ENCODE measurements at places on chromosomes 11 and 22.

DNA sequence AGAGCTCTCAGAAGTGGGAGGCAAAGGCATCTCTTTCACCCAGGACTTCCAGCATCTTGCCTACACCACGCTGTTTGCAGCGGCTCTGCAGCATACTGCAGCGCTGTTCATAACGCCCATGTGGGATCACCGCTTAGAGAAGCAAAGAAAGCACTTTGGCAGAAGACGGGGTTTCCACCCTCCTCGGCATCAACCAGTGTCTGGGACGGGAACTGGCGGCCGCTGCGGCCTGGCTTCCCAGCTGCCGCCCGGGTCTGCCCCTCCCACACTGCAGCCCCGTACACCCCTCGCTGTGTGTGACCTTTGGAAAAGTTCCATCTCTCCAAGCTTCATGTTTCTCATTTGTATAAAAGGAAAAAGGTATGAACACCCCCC, 545 bp upstream of the TIRAP start:
- no peak for DNase-seq

DNA sequence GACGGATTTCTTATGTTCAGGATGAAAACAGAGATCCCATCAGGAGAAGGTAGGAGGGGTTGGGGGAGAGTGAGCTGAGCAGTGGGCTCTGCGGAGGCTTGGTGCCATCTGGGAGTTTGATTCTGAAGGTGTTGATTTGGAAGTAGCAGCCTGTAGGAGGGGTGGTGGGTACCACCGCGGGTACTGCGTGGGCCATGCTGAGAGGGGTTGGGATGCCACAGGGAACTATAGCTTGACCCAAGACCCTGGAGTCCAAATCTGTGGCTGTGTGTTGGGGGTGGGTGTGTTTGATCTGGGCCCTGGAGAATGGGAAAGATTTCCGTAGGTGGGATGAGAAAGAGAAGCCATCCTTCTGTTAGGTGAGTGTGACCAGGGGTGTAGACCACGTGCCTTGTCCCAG, 5.0 kb downstream of the INCENP start:
- no peak for DNase-seq

- no peak for DNase-seq
Measured at GRCh38 chr11:113373981-113374560, 13.5 kb upstream of the ANKK1 start.

GRCh38 chr11:39768214-39768613, 1691.2 kb downstream of the LRRC4C start:
- DNase-seq = no peak

GRCh38 chr11:19241260-19242178, 774 bp upstream of the E2F8 start:
- peak; percentile 70 for DNase-seq

GRCh38 chr11:104866815-104867214, 31.4 kb downstream of the CASP12 start:
- DNase-seq = no peak

DNA sequence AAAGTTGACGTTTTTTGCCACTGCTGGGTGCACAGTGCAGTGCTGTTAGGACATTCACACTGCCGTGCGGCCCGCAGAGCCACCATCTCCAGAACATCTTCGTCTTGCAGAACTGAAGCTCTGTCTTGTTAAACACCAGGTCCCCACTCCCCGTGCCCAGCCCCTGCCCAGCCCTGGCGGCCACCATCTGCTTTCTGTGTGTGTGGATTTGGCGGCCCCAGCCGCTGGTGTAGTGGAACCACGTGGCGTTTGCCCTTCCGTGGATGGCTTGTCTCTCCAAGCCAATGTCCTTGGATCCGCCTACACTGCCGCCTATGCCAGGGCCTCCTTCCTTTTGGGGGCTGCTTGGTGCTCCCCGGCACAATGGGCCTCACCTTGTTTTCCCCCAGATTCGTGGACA, 8.2 kb upstream of the MUC5AC start:
- DNase-seq = no peak

DNA sequence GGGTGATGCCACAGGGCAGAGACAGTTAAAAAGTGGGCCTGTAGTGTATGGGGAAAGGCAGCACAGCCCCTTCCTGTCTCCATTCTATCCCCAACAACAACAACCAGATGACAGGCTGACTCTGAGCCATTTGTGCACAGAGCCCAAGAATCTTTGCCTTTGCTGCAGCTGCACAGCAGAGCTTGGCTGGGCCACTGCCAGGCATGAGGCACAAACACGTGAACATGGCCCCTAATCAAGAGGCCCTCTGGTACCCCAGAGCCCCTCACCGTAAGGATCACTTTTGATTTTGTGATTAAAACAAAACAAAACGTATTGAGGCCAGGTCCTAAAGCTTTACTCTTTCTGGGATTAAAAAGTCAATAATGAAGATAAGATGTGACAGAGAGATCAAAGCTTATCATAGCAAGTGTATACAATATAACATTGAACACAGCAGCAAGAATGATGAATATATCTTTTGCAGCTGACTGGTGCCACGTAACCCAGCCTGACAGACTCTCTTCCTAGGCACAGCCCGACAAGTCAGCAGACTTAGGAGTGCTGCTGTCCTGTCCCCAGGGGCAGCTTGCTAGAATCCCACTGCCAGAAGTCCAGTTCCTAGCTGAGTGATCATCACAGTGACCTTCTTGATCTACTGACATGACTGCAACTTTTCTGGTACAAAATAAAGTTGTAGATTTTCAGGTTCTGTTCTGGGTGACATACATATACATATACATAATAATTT, 117.8 kb downstream of the SERGEF start:
- DNase-seq = no peak

DNA sequence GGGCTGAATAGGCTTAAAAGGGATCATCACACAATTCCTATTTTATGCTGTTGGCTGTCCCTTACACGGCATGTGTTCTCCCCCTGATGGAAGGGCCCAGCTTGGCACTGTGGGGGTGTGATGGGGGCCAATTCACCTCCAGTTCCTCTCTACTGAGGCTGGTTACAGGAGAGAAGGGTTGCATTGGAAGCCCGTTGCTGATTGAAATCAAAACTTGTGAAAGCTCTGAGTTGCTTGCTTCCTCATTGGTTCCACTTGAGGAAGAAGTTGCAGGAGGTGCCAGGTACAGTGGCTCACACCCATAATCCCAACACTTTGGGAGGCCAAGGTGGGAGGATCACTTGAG, 13.3 kb upstream of the PRG2 start:
- DNase-seq = no peak

GRCh38 chr11:7489376-7489775, 4.1 kb downstream of the OLFML1 start:
- no peak for DNase-seq

DNA sequence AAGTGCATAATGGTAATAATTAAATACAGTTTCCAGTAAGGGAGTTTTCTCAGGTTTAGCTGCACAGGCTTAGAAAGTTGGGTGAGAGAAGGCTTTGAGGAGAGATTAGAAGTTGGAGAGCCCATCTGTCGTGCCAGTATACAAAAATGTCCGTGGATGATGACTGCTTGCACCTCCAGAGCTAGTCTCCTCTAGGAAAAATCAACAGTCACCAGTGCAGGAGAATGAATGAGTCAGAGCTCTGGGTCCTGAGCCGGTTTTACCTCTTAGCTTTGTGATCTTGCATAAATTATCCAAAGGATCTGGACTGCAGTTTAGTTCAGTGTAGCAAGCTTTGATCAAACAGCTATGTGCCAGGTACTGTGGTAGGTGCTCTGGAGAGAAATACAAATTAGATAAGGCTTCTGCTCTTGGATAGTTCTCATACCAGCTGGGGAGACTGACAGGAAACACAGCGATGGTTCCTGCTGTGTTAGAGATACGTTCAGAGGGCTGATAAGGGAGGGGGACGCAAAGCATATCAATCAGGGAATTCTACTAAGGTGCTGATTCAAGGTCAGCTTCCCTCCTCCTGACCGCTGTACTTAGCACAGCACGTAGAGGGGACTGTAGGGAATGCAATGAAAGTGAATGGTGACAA, 125.9 kb downstream of the TEAD1 start:
- no peak for DNase-seq

DNA sequence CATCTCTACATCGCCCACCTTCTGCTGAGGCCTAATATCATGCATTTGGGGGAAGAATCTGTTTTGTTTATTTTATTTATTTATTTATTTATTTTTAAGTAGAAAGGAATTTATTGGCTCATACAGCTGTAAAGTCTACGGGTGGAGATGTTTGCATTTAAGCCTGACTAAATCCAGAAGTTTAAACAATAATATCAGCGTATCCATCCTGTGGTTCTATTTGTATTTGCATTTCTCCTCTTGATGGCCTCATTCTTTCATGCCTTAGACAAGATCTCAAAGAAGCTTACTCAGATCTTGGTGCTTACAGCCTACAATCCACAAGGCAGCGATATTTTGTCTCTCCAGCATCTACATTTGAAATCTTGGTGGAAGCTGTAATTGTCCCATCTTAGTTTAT, 67.1 kb upstream of the CARD18 start:
- no peak for DNase-seq

- no peak for DNase-seq
Measured at GRCh38 chr11:114131461-114131864, 72.0 kb downstream of the ZBTB16 start.

GRCh38 chr22:35872451-35872850, 154.8 kb downstream of the APOL5 start:
- no peak for DNase-seq

DNA sequence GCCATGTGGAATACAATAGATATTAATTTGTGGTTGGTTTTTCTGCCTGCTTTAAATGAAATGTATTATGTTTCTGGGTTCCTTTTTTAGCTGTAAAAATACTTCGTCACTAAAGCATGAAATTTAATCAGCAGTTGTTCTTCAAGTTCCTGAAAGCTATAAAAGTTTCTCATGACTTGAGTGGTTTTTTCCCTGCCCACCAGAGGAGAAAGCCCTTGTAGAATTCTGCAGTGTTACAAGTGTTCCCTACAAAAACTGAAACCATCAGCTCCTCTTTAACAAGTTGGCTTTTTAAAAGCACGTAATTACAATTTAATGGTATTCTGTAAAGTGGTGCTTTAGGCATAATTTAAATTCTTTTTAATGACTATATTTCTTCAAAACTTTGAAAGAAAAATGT, 56.2 kb downstream of the PANX1 start:
- DNase-seq = no peak

DNA sequence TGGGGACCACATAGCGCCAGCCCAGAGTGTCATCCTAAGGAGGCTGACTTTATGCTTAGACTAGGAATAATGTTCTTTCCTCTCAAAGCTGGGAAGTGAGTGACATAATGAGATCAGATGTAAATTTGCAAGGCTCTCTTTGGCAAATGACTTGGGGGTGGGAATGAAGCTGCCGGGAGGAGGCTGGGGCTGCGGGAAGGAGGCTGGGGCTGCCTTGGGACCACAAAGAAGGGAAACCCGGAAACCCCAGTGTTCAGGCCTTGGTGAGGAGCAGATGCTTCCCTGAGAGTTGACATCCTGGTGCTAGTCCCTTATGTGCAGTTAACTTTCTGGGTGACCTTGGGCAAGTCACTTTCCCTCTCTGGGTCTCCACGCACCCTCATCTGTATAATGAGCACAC, 182.0 kb downstream of the CHST1 start:
- DNase-seq = no peak

DNA sequence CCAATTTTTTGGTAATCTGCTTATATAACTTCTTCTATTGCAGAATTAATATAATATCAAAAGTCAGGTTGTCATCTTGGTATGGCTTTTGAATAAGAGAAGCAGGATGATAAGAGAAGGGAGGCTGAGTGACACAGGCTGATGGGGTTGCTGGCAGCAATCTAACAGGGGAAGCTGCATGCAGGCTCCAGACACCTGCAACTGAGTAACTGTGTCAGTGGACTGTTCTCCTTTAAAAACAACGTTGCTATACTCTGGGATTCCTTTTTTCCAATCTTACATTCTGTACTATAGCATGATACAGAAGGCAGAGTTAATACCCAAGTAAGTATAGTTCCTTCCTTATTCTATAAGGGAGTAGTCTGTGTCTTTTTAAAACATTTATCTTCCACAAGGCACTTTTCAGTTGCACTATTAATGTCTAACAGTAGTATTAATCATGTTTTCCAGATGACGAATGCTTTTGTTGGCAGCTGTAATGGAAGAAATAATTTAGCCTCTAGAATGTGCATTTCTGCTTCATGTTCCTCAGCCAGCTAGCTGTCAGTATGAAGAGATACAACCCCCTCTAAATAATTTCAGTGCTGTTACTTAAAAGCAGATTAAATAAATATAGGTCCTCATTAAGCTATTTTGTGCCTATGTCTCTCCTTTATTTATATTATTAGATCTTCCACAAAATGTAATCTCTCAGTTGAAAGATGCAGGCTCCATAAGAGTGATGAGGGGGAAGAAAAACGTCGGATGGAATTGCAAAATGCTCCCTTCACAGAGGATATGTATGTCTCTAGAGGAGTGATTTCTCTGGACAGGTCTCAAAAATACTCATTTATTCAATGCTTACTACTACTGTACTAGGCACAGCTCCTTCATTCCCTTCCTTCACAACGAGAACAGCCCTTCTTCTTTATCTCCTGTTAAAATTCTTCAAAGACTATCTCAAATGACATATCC, 50.8 kb downstream of the ATG16L2 start:
- no peak for DNase-seq

DNA sequence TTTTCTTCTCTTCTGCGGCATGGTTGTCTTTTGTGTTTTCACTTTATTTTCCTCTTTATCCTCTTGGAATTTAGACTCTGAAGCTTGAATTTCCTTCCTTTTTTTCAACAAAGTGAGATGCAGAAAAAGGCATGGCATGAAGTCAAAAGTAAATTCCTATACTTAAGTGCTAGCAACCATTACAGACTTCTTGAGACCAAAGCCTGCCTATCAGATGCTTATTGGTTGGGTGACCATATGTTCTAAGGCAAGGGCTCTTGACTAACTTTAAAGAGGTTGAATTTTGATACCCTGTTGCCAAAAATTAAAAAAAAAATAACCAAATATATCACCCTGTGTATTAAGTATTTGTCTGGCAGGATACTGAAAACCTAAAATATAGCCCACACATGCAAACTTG, 237.4 kb downstream of the TMEM135 start:
- DNase-seq = no peak

DNA sequence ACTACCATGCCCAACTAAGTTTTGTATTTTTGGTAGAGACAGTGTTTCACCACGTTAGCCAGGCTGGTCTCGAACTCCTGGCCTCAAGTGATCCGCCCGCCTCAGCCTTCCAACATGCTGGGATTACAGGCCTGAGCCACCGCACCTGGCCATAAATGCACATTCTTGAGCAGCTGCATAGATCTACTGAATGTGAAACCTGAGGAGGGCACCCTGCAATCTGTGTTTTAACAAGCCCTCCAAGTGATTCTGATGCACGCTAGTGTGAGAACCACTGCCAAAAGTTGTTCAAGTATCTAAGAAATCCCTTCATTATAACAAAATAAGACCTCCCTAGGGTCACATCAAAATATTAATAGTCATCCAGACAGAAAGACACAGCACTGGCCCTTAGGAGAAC, 89.3 kb downstream of the RDX start:
- no peak for DNase-seq

Measured in GM12891 (cell line).